ENCODE measurements at places on chromosomes 5 and 9.
A peak's percentile ranks its signal among the peaks of the same experiment; 100 is the strongest.

DNA sequence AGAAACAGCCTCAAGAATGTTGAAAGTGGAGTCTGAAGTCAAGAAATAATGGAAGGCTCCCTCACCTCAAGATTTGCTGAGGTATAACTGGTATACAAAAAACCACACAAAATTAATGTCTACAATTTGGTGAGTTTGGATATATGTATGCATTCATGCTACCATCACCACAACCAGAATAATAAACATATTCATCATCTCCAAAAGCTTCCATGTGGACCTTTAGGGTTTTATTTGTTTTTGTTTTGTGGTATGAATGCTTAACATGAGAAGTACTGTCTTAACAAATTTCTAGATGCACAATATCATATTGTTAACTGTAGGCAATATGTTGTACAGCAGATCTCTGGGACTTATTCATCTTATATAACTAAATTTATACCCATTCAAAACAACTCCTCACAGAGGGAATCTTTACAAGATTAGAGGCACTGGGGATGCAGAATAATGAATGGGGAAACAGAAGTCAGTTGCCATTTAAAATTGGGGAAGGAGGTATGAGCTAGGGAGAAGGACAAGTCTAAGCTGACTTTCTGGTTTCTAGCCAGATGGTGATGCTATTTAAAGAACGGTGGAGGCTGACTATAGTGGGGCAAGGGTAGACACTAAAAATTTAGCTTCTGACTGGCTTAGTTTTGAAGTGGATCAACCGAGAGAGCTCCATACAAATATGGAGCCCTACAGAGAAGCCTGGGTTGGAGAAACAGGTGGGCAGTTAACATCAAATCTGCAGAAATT lies 213.9 kb downstream of the BNC2 start:
- DNase-seq: no peak

GRCh38 chr9:113509463-113509862 lies 45.9 kb downstream of the RGS3 start:
- peak; percentile 37 for DNase-seq

DNA sequence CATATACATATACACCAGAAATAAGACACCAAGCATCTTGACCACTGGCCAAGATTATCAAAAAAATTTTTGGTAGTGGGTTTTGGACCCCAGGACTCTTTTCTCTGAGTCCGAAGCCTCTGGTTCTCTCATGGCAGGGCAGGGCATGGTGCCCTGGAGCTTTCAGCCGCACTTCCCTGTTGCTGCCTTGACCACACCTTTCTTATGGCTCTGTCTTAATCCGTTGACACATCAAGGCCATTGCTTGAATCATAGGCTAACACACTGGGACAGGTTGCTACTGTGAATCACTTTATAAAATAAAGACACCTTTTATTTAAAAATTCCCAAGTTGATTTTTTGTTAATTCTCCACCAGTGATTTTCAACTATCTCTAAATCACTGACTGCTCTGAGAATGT lies 45.4 kb upstream of the CAST start:
- no peak for DNase-seq

GRCh38 chr9:107213561-107214028 lies 69.5 kb upstream of the RAD23B start:
- DNase-seq: peak; percentile 85

DNA sequence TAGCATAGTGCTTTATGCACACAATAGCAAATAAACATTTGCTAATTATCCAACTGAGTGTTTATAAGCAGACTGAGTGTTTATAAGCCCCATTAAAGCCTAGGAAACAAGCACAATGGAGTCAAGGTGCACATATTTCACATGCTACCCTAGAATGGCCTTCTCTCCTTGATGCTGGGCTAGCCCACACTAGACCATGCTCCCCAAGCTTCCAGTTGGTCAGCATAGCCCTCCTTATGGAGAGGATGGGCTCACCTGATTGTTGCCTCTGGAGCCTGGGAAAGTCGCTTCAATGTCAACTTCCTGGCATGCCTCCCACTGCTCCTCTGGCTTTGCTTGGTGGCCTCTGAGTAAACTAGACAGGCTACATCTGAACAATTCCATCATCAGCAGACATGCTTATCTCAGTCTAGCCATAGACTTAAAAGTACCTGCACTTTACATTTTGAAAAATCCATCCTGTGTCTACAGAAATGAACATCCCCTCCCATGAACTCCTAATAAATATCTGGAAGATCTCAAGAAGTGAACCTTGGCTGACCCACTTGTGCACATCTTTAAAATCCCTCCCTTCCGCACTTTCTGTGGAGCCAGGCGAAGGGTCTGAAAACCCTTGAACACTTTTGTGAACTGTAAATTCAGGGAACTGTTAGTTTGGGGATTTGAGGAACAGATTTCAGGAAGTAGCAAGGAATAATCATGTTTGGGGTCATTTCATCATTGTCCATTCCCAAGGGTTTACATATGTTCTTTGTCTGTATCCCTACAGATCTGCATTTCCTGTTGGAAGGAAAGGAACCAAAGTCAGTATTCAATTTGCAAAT lies 486.6 kb downstream of the ARHGEF28 start:
- DNase-seq: no peak

DNA sequence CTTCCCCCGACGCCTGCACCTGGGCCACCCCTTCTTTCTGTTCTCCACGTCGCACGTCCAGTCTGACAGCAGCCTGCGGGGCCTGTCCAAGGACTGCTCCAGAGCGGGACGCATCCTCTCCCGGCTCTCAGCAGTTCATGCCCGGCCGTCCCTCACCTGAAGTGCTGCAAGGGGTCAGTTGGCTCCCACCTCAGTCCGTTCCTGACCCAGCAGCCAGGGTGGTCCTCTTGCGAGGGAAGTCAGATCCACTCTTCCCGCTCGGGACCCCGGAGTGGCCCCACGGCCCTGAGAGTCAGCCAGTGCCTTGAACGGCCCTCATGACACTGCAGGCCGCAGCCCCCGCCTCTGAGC lies 249.7 kb upstream of the IRX4 start:
- no peak for DNase-seq

GRCh38 chr5:32202394-32202793 lies 28.3 kb upstream of the GOLPH3 start:
- DNase-seq: no peak

- no peak for DNase-seq
These were observed 481.4 kb upstream of the CDH18 start for GRCh38 chr5:20469390-20469789.

DNA sequence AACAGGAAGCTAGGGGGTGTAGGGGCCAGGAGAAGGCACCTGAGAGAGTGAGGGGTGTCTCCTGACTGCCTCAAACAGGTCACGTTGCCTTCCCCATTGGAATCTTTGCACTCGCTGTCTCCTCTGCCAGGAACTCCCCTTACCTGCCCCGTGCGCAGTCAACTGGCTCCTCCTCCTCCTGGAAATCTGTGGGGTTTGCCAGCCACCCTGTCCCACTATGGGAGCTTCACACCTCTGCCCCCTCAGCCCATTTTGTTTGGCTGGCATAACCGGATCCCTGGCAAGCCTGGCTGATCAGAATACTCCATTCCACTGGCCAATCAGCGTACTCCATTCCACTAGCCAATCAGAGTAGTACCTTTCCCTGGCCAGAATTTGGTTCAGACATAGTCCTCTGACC lies 10.4 kb upstream of the SLC34A1 start:
- DNase-seq: no peak

DNA sequence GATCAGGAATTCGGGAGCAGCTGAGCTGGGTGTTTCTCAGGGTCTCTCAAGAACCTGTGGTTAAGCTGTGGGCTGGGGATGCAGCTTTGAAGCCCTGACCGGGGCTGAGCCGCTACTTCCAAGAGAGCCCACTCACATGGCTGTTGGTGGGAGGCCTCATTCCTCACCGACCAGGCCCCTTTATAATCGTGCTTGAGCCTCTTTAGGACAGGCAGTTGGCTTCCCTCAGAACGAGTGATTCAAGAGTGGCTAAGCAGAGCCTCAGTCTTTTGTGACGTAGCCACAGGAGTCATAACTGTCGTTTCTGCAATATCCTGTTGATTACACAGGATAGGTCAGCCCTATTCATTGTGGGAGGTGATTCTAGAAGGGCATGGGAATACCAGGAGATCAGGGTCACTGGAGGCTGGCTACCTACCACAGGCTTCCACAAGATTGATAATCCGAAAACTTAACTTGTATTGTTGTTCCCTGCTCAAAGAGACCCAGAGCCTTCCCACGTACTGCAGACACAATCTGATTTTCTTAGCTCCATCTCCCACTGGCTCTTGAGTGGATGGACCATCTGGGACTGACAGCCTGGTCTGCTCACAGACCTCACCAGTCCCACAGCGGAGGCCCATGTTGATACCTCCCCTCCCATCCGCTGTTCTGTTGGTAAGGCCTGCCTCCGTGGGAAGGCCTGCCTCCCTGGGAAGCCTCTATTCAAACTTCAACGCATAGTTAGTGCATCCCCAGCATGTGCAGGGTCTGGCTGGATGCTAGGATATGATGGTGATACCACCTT lies 3.0 kb upstream of the ERGIC1 start:
- peak; percentile 78 for DNase-seq

Data from LHCN-M2 (cell line).